Hair follicular keratinocyte (primary cell): ENCODE measurements at places on chromosomes 6 and 20. TPM values are rescaled to one million over a fixed set of nuclear protein-coding genes. Genes with fewer than 3 reads are reported as not detected.

SYS1 gene
- 18.9 and 20.5 TPM in 2 replicates for total RNA-seq

BTNL2 gene
- not detected in 2 replicates for total RNA-seq

TPD52L1 gene
- total RNA-seq, result 83.5 and 127 TPM in 2 replicates

TNFRSF21 gene
- 27.8 and 47.2 TPM in 2 replicates for total RNA-seq

ARG1 gene
- not detected in 2 replicates for total RNA-seq

LIME1 gene
- 7.3 and 8.9 TPM in 2 replicates for total RNA-seq
